ENCODE measurements at places on chromosomes 16 and 17. TPM values are rescaled to one million over a fixed set of nuclear protein-coding genes. Genes with fewer than 3 reads are reported as not detected.

Gene ZNF207
- total RNA-seq = 232 TPM

Gene TGFB1I1
- 45.9 TPM for total RNA-seq

Gene CAVIN1
- 430 TPM for total RNA-seq

Gene SP6
- 5.9 TPM for total RNA-seq

Gene ZFHX3
- total RNA-seq = 7.6 TPM

Data from A549 treated with Hydrocortisone at 1 μM for 4 hours (cell line).